Stimulated activated CD8-positive, alpha-beta memory T cell treated with anti-CD3 and anti-CD28 coated beads, Interleukin-15, amount 100 ng/mL, for 24 hours (primary cell): ENCODE measurements at places on chromosomes 2 and 18.

GRCh38 chr2:120348134-120348736 lies 2.3 kb downstream of the INHBB start:
- no peak for DNase-seq

DNA sequence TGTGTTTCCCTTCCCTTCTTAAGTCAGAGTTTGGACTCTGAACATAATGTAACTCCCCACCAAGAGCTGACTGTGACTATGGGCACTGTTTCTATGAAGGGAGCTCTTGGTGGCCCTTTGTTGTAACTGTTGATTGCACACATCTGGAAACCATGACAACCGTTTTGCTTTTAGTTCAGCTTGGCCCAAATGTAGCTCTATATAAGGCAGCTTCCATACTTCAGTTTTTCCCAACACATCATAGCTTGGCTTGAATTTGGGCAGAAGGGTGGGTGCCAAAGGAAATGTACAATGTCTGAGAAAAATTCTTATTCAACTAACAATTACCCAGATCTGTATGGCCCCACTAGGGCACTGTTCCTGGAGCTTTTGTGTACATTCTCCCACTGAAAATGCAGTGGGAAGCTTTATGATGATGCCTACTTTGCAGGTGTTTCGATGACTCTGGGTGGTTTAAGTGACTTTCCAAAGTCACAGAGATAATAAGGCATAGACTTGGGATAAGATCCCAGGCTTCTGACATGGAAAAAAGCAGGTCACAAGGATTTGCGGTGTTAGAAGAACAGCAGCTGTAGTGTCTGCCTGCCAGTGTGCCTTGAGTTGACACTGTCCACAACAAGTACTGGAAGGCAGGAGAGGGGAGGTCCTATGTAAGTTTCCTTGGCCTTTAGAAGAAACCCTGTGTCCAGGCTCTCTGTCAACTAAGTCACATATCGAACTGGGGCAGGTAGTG lies 2.4 kb upstream of the CETN1 start:
- no peak for DNase-seq

- no peak for DNase-seq
These were observed 11.6 kb upstream of the SLC39A10 start for GRCh38 chr2:195645413-195645812.

GRCh38 chr2:113144259-113144658 lies 16.9 kb downstream of the IL1RN start:
- no peak for DNase-seq

GRCh38 chr18:57755473-57756067 lies 47.5 kb downstream of the ATP8B1 start:
- no peak for DNase-seq

DNA sequence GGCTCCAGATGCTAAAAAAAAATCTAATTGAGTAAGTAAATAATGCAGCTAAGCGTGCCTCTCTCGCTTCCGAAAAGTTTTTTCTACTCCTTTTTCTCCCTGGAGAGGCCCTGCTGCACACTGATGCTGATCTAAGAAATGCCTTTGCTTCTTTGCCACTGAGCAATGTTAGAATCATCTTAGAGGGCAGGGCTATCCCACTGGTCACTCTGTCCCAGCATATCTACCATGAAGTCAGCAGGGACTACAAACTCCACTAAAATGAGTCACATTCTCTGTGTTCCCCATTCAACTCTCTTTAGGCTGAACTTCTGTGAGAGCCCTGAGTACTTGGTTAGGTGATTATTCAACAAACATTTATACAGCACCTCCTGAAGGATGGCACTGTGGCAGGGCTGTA lies 127.6 kb upstream of the LYPD1 start:
- no peak for DNase-seq

GRCh38 chr2:164186591-164186990 lies 434.7 kb downstream of the GRB14 start:
- DNase-seq: no peak

GRCh38 chr2:46045888-46046287 lies 251.3 kb upstream of the EPAS1 start:
- no peak for DNase-seq

DNA sequence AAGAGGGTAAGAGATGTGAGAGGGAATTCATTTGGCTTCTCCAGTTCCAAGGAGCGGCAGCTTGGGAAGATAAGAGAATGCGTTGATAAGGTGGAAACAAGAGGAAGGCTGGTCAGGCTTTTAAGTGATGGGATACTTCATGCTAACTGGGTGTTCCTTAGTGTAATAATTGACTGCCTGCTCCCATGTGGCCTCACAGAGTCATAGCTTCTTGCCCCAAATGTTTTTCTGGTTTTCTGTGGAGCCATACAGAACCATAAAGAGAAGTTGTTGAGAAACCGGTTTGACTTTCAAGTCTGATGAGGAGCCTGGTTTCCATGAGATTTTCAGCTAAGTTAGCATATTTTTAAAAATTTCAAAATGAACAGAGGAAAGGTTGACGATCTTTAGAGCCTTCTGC lies 97.5 kb upstream of the ZFP36L2 start:
- DNase-seq: no peak

DNA sequence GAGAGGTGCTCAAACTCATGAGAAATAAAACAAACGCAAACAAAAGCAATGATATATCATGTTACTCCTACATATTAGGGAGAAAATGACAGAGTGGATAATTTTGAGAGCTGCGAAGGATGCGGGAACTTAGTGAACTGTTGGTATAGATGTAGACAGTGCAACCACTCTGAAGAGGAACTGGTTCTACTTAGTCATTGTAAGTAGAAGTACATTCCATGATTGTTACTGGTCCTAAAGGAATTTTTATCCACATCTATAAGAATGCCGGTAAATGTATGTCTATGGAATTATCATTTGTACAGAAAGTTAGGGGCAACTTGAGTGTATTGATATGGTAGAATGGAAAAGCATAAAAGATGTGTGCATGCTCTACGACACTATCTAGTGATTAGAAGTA lies 1238.4 kb downstream of the LRP1B start:
- no peak for DNase-seq

- no peak for DNase-seq
These were observed 61.8 kb downstream of the PARD6G start for GRCh38 chr18:80185545-80185944.
